ENCODE measurements at places on chromosomes 11 and 22.

GRCh38 chr11:13958641-13959400, 3.7 kb upstream of the SPON1 start:
- DNase-seq: no peak

DNA sequence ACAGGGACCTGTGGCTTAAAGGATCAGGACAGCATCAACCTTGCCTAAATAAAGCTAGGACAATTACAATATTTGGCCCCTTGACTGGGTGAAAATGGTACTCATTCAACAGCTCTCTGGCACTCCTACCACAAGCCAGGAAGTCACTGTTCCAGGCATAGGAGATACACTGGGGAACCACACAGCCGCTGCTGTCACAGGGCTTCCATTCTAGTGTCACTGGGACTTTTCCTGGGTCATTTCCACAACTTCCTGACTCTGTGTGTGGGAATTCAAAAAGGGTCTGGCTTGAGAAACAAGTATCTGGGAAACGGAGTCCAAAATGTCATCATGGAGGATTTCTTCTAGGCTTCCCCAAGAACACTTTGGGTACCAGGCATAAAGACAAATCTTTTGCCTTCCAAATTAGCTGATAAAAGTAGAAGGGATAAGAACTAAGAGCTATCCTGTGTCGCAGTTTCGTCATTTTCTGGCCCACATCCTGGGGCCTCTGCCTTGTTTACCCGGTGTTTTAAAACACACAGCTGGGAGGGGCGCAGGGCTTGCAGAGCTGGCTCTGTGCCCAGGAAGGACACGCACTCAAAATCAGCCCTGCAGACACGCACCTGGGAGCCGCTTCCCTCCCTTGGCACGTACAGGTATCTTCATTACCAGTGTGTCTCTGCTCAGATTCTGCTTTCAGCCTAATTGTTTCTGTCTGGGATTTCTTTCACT, 38.0 kb downstream of the TMEM45B start:
- no peak for DNase-seq

GRCh38 chr11:90874986-90875385, 652.1 kb upstream of the CHORDC1 start:
- no peak for DNase-seq

DNA sequence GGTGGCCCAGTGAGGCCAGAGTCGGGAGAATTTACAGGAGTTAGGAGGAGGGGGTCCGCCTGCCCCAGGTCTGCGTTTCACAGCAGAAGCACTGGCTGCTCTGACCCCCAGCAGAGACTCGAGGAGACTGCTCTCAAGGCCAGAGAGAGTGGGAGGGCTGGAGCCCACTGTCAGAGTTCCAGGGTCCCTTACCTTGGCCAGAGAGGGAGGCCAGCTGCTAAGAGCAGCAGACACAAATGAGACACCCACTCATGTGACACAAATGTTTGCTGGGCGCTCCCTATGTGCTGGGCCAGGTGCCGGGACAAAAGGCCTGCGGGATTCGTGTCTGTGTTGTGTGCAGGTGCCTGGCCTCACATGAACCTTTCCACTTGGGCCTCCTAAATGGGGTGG, 2.8 kb upstream of the TNFRSF13C start:
- DNase-seq: peak; percentile 56

DNA sequence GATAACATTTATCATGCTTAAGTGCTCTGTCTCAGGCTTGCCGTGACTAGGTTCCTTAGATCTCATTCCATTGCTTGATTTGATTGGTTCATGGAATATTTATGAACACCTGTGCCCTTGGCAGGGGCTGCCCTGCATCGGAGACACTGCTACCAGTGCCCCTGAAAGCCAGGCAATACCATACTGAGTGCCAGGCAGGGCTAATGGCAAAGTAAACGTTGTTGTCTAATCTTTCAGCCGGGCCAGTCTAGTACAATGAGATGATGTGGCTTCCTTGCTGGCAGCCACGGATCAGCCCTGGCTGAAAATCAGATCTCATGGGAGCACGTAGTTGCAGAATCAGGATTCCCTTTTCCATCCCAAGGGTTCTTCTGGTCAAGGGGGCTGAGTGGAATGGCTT, 5.0 kb upstream of the PGA3 start:
- DNase-seq: no peak

DNA sequence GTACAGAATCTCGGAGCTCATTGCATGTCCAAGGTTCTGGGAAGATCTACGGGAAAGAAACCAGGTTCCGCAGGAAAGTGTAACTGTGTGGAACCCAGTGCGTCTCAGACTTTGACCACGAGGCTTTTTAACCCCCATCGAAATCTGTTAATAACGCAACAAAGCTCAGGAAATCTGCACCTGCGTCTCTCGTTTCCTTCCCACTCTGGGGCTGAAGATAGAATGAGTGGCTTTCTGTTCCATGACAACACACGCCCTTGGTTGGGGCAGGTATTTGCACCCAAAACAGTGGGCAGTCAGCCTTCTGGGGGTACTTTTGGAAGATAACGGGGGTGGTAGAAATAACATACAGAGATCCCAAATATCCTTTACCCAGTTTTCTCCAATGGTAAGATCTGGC, 38.5 kb downstream of the ISX start:
- no peak for DNase-seq

GRCh38 chr11:86143087-86144030, 74.5 kb upstream of the PICALM start:
- DNase-seq: peak; percentile 14

DNA sequence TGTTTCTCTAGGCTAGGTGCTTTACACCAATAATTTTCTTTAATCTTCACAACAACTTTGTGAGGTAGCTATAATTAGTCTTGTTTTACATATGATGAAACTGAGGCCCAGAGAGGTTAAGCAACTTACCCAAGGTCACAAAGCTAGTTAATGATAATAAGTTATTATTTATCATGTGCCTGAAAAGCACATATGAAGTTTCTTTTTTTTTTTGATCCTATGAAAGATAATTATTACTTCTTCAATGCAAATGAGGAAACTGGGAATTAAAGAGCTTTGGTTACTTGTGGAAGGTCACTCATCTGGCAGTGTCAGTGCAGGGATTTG, 22.8 kb downstream of the STIM1 start:
- DNase-seq: no peak

- no peak for DNase-seq
These were observed 6.2 kb downstream of the TEAD1 start for GRCh38 chr11:12680246-12680939.

All from B cell (primary cell).